ENCODE measurements at places on chromosomes 4 and X.

- DNase-seq, result no peak
Observed at GRCh38 chrX:55867708-55868107, 150.2 kb downstream of the RRAGB start.

DNA sequence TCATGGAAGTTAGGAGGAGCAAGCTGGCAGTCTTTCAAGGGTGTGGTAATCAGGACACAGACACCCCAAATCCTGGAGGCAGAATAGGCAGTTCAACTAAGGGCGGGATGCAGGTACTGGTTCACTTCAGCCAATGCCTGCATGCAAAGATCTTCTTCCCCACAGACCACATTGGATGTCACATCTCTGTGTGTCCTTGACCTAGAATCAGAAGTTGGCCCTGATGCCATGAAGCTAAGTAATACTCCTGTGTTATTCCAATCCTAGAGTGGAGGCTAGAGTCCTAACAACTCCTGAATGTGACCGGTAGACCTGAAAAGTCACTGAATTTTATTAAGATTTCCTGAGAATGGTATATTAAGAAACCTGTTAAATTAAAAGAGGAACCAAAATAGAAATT is 165.5 kb downstream of the DMD start:
- DNase-seq, result no peak

- no peak for DNase-seq
Observed at GRCh38 chrX:78092296-78092695, 11.8 kb upstream of the PGK1 start.

- DNase-seq, result no peak
Observed at GRCh38 chrX:123975180-123975579, 13.7 kb downstream of the STAG2 start.

- DNase-seq, result no peak
Observed at GRCh38 chrX:153485396-153486080, 9.2 kb upstream of the BGN start.

GRCh38 chr4:22233230-22233629 is 282.6 kb downstream of the ADGRA3 start:
- no peak for DNase-seq

GRCh38 chrX:56228914-56229313 is 3.2 kb upstream of the KLF8 start:
- no peak for DNase-seq
